RWPE1 (cell line): ENCODE measurements at places on chromosomes 3 and 15.
A peak's percentile ranks its signal among the peaks of the same experiment; 100 is the strongest.

- no peak for DNase-seq
Measured at GRCh38 chr15:98221144-98221543, 260.6 kb downstream of the ARRDC4 start.

DNA sequence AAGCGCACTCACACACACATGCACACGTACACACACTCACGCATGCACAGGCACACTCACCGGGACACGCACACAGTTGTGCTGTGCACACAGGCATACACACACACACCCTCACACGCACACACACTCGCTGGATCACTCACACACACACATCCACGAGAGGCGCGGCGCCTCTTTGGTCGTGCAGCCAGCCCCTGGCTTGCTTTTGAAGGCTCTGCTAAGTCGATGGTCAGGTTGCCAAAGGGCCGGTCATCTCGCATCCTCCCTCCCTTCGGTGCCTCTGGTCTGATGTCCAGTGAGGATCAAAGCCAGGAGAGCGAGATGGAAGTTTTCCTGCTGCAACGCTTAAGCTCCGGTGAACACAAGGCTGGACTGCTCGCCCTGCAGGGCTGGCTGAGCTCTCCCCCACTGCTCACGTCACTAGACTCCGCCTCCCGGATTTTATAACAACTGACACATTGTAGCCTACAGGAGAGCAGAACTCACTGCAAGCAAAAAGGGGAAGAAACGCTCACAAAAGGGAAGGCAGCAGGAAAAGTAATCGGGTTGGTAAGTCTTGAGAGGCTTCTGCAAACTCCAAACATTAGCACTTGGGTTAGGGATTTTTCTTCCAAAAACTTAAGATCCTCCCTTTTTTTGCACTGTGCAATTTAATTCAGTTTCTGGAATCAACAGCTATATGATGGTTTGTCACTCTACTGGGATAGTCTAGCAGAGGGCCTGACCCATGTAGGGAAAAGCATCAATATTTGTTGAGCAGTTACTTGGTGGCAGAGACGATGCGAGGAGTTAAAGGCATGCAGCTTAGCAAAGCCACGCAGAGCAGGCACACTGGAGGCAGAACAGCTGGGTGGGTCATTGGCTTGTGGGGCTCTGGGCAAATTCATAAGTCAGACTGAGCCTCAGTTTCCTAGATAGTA is at the start of gene SRGAP3:
Gene SRGAP3 (minus strand): TSS at position 374 of the 920 bp plus-strand sequence. CDS start 695 bp downstream, outside the sequence.
- peak; percentile 90 for DNase-seq

DNA sequence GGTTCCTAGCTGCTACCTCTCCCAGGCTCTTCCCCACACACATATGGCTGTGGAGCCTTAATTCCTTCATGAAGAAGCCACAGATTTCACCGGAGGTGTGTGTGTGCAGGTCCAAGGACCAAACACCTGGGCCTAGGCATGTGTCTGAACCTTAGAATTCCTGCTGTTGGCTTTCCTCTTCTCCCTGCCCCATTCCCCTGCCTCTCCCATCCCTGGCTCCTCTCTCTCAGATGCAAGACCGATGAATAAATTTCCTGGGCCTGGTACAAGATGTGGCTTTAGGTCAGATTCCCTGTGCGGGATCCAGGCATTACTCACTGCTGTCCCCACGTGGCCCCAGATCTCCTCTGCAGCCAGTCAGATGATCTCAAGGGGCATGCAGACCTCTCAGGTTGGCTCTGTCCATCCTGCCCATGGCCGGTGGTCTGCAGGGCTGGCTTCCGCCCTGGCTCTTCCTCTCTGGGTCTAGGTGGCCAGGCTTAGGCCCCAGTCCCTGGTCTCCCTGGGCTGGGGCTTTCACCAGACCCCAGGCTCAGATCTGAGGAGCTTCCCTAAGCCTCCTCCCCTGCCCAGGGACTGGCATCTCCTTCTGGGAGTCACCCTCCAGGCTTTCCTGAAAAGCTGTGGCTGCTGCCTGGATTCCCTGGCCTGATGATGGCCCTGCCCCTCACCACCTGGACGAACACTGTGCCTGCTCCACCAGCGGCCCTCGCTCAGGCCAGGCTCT is 20.5 kb downstream of the CCR9 start:
- DNase-seq = no peak

DNA sequence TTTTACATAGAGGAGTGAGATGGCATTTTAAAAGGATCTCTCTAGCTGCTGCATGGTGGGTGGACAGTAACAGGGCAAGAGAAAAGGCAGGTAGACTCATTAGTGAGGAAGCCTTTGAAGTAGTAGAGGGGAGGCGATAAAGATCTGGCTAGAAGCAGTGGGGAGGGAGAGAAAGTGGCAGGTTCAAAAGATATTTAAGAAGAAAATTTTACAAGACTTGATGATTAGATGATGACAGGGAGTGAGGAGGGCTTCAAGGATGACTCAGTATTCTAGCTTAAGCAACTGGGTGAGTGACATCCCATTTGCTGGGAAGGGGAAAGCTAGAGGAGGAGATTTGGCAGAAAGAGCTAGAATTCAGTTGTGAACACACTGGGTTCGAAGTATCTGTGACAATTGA is 3.8 kb upstream of the BRPF1 start:
- no peak for DNase-seq

- DNase-seq = no peak
Measured at GRCh38 chr3:183802989-183803388, 22.4 kb downstream of the MAP6D1 start.

GRCh38 chr3:49713336-49714105 is 6.0 kb downstream of the AMIGO3 start:
- no peak for DNase-seq

DNA sequence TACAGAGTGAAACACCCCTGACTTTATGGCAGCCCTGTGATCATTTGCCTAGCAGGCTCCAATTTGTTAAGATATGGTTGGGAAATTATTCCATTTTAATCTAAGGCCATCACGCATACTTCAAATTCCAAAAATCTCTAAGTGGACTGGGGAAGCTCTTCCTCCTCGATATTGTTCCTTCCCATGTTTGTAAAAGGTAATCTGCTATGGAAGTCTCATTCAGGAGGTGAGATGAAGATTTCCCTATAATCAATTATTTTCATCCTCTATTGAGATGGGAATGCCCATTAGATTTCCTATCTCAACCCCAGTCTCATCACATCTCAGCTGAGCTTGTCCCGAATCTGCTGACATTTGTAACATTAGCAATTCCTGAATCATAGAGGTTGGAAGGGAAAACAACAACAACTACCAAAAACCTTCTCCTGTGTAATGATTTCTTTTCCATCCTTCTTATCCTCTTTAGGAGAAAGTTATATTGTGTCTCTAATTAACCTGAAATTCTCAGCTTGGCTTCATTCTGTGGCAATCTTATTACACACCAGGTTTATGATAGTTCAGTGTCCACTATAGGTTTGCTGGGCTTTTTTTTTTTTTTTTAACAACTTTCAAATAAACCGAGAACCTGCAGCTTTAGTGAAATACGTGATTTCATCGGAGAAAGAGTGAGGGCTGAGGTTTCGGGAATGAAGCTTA is 2.2 kb upstream of the NR2F2 start:
- no peak for DNase-seq

DNA sequence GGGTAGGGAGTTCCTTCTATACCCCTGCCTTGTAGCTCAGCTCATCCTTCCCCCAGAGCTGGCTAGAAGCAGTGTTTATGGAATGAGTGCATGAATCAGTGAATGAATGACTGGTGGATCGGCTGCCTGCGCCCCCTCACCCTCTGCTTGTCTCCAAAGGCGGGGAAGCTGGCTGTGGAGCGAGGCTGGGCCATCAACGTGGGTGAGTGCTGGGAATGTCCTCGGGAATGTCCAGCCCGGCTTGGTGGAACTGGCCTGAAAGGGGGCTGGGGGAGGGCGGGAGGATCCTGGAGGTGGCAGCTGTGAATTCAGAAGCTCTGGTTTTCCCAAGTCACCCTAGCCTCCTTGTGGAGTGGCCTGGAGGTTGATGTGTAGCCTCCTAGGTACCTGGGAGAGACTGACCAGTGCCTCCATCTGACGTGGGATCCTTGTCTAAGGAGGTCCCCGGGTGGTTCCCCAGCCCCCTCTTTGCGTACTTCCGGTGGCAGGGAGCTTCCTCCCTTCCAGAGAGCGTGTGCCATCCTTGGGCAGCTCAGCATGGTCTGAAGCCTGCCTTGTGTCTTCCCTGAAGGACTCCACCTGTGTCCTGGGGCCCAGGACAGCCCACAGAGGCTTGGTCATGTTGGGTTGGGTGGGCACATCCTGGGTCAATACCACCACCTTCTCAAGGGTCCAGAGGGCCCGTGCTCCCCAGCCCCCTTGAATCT is 18.4 kb downstream of the HDAC11 start:
- DNase-seq = no peak

DNA sequence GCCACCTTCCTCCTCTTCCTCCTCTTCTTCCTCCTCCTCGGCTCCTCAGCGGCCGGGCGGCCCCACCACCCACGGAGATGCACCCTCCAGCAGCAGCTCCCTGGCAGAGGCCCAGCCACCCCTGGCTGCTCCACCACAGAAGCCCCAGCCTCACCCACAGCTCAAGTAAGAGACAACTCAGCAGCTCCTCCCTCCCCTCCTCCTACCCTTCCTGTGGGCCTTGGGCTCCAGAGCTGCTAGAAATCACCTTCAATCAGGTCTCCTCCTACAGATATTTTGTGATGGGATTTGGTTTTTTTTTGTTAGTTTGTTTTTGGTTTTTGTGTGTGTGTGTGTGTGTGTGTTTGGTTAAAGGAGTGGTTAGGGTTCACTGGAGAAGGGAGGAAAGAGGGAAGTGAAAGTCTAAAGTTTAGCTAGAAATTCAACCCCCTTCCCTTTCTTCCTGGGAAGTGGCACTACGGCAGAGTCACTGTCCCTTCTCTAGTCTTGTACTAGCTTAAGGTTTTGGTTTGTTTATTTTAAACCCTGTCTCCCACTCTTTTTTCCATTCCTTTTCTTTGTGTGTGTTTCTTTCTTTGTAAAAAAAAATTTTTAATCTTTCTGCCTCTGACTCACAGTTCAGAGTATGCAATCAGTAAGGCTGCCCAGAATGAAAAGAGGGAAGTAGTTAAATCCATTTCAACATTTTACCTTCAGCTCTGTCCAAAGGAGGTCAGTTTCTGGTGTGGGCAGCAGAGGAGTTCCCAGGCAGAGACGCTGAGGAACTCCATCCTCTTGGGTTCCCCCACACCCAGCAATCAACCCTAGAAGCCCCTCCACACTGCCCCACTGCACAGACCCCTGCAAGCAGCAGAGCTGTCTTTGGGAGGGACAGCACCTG is 29.0 kb upstream of the TIMP4 start:
- no peak for DNase-seq

- peak; percentile 57 for DNase-seq
Measured at GRCh38 chr15:101489237-101489598, 289 bp downstream of the PCSK6 start.

- no peak for DNase-seq
Measured at GRCh38 chr3:94654096-94654495, 591.2 kb downstream of the NSUN3 start.

- DNase-seq = no peak
Measured at GRCh38 chr3:66280304-66280703, 59.5 kb downstream of the SLC25A26 start.

- no peak for DNase-seq
Measured at GRCh38 chr3:58346368-58346767, 13.7 kb downstream of the PXK start.

DNA sequence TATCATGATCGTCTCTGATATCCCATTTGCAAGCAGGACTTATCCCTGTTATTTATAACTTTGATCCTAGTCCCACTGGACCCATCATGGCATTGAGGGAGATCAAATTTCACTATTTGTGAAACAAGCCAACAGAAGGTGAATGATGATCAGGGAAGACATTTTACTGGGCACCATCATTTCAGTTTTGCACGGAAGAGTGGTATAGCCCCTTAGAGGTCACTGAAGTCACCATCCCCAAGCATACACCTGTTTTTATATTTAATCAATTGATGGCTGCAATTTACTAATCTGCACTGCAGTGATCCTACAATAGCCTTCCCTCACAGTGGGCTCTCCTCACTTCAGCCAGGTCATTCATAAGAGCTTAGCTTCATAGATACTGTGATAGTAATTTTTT is 132.4 kb downstream of the FHIT start:
- DNase-seq = no peak

- DNase-seq = no peak
Measured at GRCh38 chr15:52746162-52746757, 43.9 kb downstream of the ONECUT1 start.

DNA sequence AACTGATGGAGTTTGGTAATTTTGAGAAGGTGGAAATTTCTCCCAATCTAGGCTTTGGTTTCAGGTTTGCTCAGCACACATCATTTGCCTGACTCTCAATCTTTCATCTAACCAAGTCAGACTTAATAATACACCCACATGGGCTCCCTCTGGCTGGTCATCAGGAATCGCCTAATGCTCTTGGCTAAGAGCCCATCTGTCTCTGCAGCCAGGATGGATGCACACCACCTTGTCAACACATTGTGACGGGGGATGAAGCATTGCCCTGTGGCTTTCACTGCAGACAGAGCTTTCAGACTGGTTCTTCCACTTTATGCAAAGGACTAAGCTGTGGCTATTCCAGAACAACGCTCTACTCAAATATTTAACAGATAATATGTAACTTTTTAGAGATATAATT is 3.0 kb upstream of the HDGFL3 start:
- DNase-seq = peak; percentile 71

DNA sequence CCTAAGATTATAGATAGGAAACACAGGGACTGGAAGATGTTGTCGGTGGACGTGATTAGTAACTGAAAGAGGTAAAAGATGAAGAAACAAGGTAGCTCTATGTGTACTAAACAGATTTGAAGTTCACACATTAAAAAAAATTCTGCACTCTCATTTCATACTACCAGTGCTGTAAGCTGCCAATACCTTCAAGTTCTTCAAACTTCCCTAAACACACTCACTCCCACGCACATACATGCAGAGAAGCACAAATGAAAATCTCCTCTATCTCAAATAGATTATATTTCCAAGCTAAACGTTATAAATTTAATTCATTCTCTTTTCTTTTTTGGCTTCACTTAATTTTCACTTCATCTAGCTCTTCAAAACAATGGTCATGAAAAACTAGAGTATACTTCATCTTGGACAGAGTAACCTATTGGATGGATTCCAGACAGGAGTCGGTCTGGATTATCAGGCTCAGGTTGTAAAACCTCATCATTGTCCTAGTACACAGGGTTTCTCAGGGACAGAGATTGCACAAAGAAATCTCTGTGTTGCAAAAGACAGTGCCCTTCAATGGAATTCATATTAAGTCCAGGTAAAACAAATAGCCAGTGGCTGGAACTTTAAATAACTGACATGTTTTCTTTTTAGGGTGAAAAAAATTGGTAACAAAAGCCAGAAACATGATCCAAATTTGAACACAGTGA is 408.1 kb upstream of the ZNF385D start:
- DNase-seq = no peak

GRCh38 chr3:9071936-9072666 is 108.8 kb upstream of the RAD18 start:
- no peak for DNase-seq

- no peak for DNase-seq
Measured at GRCh38 chr15:92197746-92198145, 195.9 kb upstream of the ST8SIA2 start.

- DNase-seq = no peak
Measured at GRCh38 chr3:126537116-126537729, 13.3 kb downstream of the CHST13 start.

GRCh38 chr3:113263020-113263419 is 51.7 kb downstream of the BOC start:
- peak; percentile 15 for DNase-seq
